ENCODE measurements at places on chromosomes 16 and 17. TPM values are rescaled to one million over a fixed set of nuclear protein-coding genes. Genes with fewer than 3 reads are reported as not detected.

- DNase-seq, result no peak
These were observed 387.1 kb downstream of the HS3ST4 start for GRCh38 chr16:26078716-26079355.

- no peak for DNase-seq
These were observed 22.5 kb downstream of the SPPL2C start for GRCh38 chr17:45867171-45867570.

The CA7 gene
- total RNA-seq, result not detected

The RUSF1 gene
- total RNA-seq, result 67.9 TPM

The SMPD3 gene
- total RNA-seq, result 0.41 TPM

All from thoracic aorta (tissue), 2 donors.